NCI-H1417 (cell line): ENCODE measurements at places on chromosomes 7 and 10.
A peak's percentile ranks its signal among the peaks of the same experiment; 100 is the strongest.

DNA sequence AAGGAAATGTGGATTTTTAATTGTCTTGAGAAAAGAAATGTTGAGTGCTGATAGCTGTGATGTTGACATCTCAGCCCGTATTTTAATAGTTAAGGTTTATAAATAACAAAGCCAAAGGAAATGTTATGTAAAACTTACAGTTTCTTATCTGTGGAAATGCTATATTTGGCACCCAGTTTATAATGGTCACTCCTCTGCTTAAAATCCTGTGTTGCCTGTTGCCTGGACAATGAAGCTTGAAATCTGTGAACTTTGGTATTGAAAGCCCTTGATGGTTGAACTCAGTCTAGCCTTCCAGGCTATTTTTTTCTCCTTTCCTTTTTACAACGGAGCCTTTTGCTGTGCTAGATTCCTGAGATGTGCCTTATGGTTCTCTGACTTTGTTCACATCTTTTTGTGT lies 46.5 kb downstream of the MCU start:
- no peak for DNase-seq

DNA sequence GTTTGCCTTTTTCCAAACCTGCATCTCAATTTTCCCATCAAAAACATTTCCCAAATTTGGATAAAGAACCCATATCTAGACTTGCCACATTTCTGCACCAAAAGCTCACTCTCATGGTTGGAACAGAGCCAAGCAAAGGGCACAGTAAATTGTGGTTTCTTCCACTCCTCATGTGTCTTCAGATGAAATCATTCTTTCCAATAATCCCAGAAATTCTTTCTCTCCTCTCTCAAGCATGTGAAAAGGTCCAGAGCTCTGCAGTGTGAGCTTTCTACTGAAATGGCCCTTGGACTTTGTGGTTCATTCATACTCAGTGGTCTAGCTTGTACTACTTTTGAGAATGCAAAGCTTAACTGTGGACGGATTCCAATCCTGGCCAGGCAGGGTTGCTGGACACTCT lies 19.8 kb downstream of the PRSS2 start:
- no peak for DNase-seq

GRCh38 chr7:51286401-51286800 lies 30.2 kb downstream of the COBL start:
- DNase-seq: no peak

DNA sequence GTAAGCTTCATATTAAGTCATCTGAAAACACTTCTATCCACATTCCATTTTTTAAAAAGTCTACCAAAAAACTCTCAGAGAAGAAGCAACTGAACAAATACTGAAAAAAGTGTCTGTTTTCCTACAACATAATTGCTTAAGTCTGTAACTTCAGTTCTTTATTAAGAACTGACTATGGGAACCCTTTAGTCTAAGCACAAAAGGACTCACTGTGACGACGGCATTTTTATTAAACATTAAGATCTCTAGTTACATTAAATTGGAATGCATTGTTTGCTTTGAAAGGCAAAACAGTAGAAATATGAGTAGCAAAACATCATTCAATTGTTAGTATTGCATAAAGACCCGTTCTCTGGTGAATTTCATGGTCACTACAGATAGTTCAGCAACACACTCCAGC lies 5.8 kb upstream of the FAM3C start:
- DNase-seq: no peak

DNA sequence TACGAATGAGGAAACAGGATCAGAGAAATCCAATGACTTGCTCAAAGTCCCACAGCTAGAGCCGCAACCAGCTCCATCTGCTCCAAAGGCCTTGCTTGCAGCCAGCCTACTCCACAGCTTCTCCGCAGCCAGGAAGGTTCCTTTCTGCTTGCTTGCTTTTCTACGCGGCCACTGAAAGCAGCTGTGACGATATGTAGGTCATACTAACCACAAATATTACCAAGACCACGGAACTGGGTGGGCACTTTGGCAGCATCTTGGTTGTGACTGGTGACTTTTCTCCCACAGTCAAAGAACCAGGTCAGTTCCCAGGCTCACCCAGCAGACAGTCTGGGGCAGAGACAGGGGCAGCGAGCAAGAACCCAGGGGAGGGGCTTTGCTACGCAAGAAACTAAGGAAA lies 86.4 kb downstream of the FAM53B start:
- no peak for DNase-seq

DNA sequence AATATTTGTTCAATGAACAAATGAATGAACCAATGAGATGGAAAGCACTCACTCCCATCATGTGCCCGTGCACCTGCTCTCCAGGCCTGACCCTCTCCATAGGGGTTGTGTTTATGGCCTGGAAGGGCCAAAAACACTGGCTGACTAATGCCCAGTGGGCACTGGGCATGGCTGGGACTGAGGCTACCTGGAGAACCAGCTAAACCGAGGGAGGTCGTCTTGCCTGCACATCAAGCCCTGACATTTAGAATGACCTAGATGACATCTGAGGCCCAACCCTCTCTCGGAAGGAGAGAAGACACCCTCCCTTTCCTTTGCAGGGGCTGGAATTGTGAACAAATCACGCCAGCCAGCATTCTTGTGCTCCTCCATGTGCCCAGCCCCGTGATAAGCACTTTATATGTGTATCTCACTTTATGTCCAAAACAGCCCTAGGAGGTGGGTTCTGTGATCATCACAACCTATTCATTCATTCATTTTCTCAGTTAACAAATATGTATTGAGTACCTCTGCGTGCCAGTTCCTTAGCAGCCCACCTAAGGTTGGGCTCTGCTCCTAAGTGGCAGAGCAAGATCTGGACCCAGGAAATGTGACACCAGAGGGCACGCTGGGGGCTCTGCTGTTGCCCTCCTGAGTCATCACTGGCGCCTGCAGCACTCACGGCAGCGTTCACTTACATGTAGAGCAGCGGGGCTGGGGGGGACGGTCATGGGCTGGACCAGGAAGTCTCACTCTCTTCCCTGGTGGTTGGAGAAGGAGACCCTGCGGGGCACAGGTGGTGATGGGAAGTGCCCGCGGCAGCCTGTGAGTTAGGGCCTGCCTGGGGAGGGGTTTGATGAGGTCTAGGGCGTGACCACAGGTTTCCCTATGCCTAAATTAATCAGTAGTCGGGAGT lies 52.0 kb downstream of the TSPAN15 start:
- DNase-seq: no peak

- DNase-seq: no peak
Observed at GRCh38 chr10:13000431-13000830, 1.1 kb downstream of the CCDC3 start.

- DNase-seq: no peak
Observed at GRCh38 chr7:22733761-22734160, 6.8 kb downstream of the IL6 start.

DNA sequence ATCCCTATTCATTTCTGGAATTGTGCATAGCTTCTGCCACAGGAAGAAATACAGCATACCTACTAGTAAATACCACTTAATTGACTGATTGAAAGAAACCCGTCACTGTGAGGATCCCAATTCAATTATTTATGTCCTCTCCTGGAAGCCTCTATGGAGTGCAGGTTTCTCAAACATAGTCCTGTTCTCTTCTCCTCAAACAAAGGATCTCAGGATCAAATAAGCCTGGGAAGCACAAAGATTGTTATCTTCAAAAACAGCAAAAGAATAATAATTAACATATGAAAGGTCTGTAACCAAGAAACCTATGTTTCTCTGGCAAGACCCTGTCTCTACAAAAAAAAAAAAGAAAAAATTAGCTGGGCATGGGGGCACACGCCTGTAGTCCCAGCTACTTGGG lies 127.3 kb downstream of the KCNMA1 start:
- no peak for DNase-seq

DNA sequence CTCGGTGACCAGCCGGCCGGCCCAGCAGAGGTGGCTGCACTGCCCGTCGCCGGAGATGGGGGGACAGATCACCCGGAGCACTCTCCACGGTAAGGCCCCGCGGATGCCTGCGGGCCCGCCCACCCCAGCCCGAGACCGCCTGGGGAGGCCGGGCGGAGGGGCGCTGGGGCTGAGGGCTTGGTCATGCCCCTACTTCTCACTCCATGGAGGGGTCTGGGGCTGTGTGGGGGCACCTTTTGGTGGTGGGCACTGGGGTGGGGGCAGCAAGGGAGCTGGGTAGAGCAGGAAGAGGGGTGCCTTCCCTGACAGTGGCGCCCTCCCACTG lies 61.8 kb downstream of the NEURL1 start:
- DNase-seq: no peak

DNA sequence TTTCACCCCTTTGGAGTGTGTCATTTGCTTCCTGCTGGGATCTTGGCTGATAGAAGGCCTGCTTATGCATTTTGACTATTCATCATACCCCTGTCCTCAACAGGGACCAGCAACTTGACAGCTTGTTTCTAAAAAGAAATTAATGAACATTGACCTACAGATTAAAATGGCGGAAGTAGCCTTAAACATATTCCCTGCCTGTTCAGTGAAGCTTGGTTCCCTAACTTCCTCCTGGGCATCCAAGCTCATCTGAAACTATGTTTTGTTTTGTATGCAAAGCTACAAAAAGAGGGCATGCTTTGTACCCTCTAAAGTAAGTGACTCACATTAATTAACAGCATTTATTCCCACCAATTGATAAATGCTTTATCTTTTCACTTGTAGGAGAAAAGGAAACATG lies 26.8 kb upstream of the CDK14 start:
- DNase-seq: peak; percentile 17

GRCh38 chr7:99707096-99707495 lies 27.3 kb upstream of the CYP3A5 start:
- peak; percentile 27 for DNase-seq

DNA sequence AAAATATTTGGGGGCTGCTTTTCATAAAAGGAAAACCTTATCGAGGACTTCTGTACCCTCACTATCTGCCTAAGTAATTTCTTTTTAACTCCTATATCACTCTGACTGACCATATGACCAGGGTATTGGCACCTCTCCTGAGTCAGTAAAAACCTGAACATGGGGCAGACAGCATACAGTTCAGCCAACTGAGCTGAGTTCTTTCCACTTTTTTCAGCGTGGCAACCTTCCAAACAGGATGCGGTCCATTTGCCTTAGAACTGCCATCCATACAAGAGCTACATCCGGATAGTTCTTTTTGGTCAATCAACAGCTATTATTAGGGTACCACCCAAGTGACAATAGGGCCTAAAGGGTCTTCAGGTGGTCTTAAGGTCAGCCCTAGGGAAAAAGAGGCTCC lies 122.6 kb downstream of the MARCHF5 start:
- DNase-seq: no peak

DNA sequence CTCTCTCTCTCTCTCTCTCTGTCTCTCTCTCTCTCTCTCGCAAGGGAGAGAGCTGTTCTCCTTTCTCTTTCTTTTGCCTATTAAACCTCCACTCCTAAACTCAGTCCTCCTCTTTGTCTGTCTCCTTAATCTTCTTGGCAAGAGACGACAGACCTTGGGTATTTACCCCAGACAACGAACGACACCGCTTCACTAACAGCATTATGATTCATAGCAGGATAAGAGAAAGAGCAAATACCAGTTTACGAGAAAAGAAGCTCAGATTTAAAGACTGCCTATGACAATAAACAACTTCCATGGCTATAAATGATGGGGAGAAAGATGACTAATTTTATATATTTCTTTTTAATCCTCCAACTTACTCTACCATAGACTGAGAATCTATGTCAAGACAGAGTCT lies 1396.5 kb upstream of the CELF2 start:
- no peak for DNase-seq

DNA sequence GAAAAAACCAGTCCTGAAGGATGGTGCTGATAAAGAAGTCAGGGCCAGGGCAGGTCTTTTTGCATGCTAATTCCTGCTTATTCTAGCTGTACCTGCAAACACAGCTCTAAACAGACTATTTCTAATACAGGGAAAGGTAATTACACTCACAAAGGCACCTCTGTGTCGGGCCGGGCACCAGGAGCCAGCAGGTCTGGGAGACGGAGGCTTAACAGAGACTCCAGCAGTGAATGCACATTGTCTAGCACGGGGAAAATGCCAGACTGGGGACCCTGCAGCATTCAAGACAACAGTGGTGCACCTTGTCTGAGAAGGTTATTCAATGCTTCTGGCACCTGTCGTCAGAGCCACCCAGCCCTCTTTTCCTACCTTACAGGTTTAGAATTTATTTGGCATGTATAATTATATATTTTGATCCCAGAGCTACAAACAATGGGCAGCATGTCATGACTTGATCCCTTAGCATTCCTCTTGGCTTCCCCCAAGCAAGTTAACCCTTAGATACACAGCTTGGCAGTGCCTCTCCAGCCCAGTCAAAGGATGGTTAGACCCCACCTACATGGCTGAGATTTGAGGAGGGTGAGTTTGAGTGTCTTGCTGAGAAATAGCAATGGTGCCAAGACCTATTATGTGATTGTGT lies 185.2 kb downstream of the SLC25A13 start:
- DNase-seq: no peak

- no peak for DNase-seq
Observed at GRCh38 chr7:139099172-139099947, 10.2 kb downstream of the ZC3HAV1 start.

- DNase-seq: no peak
Observed at GRCh38 chr7:38438970-38439369, 165.5 kb upstream of the TARP start.

GRCh38 chr7:82289152-82289535 lies 154.4 kb downstream of the CACNA2D1 start:
- no peak for DNase-seq

- DNase-seq: no peak
Observed at GRCh38 chr7:4058158-4058557, 623.9 kb upstream of the FOXK1 start.

DNA sequence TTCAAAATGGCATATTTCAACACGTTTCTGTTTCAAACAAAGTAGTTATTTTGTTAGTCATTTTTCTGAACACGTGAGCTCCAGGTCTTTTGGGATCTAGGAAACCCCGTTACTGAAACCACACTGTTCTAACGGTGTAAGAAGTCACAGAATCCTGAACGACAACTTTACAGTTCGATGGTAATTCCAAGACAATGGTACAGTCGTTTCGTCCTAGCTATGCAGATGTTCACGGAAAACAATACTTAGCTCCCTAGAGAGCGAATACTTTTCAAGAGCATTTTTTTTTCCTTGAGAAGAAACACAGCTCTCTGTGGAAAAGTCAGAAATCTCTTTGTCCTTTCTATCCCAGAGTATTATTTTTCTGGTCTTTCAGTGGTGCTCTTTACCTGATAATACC lies 254.1 kb downstream of the ADARB2 start:
- DNase-seq: no peak

DNA sequence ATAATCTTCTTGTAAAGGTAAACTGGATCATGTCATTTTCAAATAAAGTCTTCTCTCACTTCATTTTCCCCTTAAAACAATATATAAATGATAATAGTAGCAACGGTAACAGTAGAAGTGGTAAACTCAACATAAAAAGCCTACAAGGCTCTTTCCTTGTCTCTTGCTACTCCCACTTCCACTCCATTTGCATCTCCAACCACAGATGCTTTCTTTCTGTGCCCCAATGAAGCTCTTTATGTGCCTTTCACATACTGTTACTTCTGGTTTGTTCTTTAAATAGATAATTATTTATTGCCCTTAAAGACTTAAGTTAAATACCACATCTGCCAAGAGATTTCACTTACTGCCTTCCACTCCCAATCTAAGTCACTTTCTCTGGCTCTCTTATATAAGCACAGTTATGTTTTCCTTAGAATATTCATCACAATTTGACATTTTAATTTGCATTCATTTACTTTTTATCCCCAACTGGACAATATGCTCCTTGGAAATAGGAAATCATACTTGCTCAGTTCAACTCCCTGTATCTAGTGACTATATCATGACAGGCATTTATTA lies 149.9 kb downstream of the CRPPA start:
- DNase-seq: no peak

- no peak for DNase-seq
Observed at GRCh38 chr10:110376021-110376766, 71.5 kb upstream of the SMNDC1 start.

- no peak for DNase-seq
Observed at GRCh38 chr10:88838766-88839350, 12.8 kb downstream of the ANKRD22 start.

- DNase-seq: no peak
Observed at GRCh38 chr7:1700086-1700485, 30.0 kb downstream of the ELFN1 start.
